ENCODE measurements at places on chromosomes 13 and 19.

DNA sequence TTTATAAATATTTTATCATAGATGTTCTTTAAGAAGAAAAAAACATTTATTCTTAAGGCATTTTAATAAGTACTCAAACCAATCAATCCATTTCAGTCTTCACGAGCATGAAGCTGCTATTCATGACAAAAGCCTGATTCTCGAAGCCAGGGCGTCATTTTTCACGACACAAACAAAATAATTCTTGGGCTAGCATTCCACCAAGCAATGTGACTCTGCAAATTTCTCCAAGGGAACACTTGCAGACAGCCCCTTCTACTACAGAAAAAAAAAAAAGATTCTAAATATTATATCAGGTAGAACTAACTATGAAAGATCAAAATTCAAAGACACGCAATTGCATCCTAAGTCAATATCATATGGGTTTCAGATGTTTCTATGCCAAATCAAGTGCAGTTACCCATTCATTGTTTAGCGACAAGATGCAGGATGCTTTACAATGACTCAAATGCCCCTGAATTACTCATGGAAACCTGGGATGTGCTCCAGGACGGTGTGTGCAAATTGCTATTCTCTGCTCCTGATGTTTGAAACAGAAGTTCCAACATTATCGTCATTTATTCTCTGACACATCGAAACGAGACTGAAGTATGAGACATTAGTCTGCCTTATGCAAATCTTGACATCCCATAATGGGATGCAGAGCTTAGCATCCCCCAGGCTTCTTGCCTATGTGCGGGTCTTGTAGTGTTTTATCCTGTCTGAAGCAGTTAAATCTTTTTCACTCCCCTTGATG lies 517.7 kb downstream of the MYO16 start:
- H3K4me3 ChIP-seq, result no peak overlapping the region
- H3K4me1 ChIP-seq, result no peaks in the 10 kb centered on the region

GRCh38 chr13:33191425-33192210 lies 93.9 kb downstream of the STARD13 start:
- DNase-seq, result no peak
- H3K4me1 ChIP-seq, result peaks cover 37% of the 10 kb centered on the region
- H3K4me3 ChIP-seq, result no peak overlapping the region
- H3K27ac ChIP-seq, result no peak overlapping the region

- H3K4me3 ChIP-seq, result no peak overlapping the region
- no peak overlapping the region for H3K27ac ChIP-seq
- H3K27me3 ChIP-seq, result no peaks in the 10 kb centered on the region
- no peaks in the 10 kb centered on the region for H3K36me3 ChIP-seq
- H3K4me1 ChIP-seq, result no peaks in the 10 kb centered on the region
Observed at GRCh38 chr19:48578891-48579290, 26.9 kb downstream of the SULT2B1 start.

DNA sequence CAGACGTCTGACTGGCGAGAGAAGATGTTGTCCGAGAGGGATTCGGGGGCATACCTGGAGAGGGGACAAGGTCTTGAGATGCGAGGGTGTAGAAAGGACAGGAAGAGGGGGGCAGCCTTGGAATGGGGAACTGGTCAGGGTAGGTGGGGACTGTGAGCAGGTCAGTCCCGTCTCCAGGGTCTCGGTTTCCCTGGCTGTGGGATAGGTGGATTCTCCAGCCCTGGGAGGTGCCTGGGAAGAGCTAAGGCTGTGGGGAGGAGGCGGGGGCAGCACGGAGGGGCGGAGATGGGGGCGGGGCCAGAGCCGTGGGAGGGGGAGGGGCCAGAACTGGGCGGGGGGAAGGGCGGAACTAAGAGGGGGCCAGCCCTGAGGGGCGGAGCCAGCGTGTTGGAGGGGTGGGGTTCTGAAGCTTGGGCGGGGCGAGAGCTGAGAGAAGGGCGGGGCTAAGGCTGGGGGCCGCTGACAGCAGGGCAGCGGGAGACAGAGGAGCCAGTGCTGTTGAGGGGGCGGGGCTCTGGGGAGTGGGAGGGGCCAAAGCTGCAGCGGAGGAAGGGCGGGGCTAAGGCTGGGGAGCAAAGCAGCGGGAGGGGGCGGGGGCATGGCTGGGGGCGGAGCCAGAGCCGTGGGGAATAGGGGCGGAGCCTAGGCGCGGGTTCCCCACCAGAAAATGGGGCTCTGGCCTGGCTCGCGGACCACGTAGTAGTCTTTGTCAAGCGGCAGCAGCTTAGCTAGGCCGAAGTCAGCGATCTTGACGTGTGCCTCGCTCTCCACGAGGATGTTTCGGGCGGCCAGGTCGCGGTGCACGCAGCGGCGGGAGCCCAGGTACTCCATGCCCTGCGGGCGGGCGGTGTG lies 9.5 kb upstream of the INSL3 start:
- H3K27me3 ChIP-seq, result peaks cover 25% of the 10 kb centered on the region
- H3K4me3 ChIP-seq, result no peak overlapping the region
- peak; percentile 90 for DNase-seq
- no peaks in the 10 kb centered on the region for H3K4me1 ChIP-seq
- no peaks in the 10 kb centered on the region for H3K36me3 ChIP-seq
- no peak overlapping the region for H3K27ac ChIP-seq

GRCh38 chr19:46928951-46929350 lies 68.2 kb downstream of the ARHGAP35 start:
- DNase-seq, result no peak
- H3K27ac ChIP-seq, result no peak overlapping the region
- H3K4me3 ChIP-seq, result no peak overlapping the region
- H3K36me3 ChIP-seq, result no peaks in the 10 kb centered on the region
- no peaks in the 10 kb centered on the region for H3K27me3 ChIP-seq

GRCh38 chr19:39802958-39803357 lies 24.3 kb downstream of the LEUTX start:
- no peaks in the 10 kb centered on the region for H3K36me3 ChIP-seq
- H3K4me1 ChIP-seq, result no peaks in the 10 kb centered on the region
- H3K4me3 ChIP-seq, result no peak overlapping the region
- DNase-seq, result no peak
- peaks cover under 1% of the 10 kb centered on the region for H3K27me3 ChIP-seq

DNA sequence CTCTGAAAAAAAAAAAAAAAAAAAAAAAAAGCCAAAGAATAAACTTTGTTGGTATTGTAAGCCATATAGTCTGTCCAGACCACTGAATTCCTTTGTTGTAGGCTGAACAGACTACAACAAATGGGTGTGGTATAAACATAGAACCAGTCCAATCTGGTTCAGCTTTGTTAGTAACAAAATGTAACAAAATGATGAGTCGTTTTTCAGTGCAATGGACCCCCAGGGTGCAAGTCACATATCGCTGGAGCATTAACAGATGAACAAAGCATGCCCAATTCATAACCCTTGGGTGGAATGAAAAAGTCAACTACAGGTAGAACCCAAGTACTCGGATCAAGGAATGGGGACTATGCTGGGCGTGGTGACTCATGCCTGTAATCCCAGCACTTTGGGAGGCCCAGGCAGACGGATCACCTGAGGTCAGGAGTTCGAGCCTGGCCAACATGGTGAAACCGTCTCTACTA lies 13.6 kb upstream of the FCHO1 start:
- H3K27ac ChIP-seq, result no peak overlapping the region
- no peak for DNase-seq
- no peaks in the 10 kb centered on the region for H3K36me3 ChIP-seq
- H3K4me3 ChIP-seq, result no peak overlapping the region
- no peaks in the 10 kb centered on the region for H3K4me1 ChIP-seq
- H3K27me3 ChIP-seq, result no peaks in the 10 kb centered on the region

DNA sequence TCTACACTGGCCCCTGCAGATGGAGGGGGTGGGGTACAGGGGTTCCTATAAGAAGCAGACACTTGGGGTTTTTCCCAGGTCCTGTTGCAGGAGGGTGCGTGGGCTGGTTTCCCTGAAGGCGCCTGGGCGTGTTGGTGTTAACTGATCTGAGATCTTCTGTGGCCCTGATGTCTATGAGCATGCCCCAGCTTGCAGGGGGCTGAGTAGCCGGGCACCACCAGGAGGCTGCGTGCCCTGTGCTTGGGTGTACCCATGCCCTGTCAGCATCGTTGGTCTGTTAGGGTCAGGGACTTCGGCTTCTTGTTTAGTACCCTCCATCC lies 45.3 kb downstream of the CAPN12 start:
- no peaks in the 10 kb centered on the region for H3K36me3 ChIP-seq
- H3K27me3 ChIP-seq, result no peaks in the 10 kb centered on the region
- H3K4me3 ChIP-seq, result no peak overlapping the region
- peaks cover 71% of the 10 kb centered on the region for H3K4me1 ChIP-seq
- no peak for DNase-seq

DNA sequence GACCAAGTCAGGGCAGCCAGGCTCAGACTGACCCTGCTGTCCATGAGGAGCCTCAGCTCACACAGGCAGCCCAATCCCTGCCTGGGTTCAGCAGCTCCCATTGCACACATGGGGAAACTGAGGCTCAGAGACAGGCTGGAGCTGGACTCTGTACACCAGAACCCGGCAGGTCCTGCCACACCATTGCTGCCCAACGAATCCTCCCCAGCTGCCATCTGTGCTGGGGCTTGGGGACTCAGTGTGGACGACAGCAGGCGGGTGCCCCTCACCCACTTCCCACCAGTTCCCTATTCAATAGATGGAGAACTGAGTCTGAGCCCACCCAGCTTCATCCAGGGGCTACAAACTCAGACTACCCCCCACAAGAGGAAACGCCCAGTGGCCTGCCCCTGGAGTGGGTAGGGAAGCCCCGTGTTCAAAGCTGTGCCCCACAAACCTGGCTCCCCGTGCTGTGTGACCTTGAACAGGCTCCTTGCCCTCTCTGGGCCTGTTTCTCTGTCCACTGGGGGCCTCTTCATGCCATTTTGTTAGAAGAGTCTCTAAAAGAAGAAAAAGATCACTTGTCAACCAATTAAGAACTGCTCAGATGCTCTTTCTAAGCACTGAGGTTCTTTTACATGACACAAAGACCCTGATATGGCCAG lies 50.8 kb downstream of the AP1M1 start:
- H3K27me3 ChIP-seq, result no peaks in the 10 kb centered on the region
- no peak for DNase-seq
- no peak overlapping the region for H3K27ac ChIP-seq
- H3K4me1 ChIP-seq, result no peaks in the 10 kb centered on the region

DNA sequence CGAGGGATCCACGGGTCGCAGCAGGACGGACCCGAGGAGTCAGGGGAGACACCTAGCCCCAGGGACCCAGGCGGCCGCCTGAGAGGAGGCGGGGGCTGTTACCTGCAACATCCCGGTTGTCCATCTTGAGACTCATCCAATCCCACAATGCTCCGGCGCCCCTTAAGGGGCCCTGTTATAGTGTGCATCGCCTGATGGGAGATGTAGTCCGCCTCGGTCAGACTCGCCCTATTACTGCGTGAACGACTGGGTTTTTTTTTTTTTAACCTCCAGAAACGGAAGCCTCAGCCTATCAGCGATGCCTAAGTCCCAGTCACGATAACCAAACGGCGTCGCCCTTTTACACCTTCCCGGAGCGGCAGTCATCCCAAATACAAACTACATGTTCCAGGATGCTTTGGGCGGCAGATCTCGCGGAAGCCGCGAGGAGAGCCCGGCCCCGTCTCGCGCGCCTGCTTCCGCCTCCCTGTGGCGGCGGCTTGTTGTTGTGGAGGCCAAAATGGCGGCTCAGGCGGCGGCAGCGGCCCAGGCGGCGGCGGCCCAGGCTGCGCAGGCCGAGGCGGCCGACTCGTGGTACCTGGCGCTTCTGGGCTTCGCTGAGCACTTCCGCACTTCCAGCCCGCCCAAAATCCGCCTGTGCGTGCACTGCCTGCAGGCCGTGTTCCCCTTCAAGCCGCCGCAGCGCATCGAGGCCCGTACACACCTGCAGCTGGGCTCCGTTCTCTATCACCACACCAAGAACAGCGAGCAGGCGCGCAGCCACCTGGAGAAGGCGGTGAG lies at the start of the genes MAU2 and SUGP1:
Gene MAU2, plus strand, starts transcription at position 469 of the 780 bp plus-strand sequence. Its CDS starts 31 bp downstream, at position 500.
Gene SUGP1, minus strand, starts transcription at position 149 of the 780 bp plus-strand sequence. Its CDS starts 13 bp downstream, at position 136.
- peaks cover 14% of the 10 kb centered on the region for H3K4me1 ChIP-seq
- H3K4me3 ChIP-seq, result peak within 1 kb of the TSS; percentile 29
- no peaks in the 10 kb centered on the region for H3K36me3 ChIP-seq
- DNase-seq, result peak; percentile 95
- peak within 1 kb of the TSS; percentile 93 for H3K27ac ChIP-seq
- H3K27me3 ChIP-seq, result no peaks in the 10 kb centered on the region

DNA sequence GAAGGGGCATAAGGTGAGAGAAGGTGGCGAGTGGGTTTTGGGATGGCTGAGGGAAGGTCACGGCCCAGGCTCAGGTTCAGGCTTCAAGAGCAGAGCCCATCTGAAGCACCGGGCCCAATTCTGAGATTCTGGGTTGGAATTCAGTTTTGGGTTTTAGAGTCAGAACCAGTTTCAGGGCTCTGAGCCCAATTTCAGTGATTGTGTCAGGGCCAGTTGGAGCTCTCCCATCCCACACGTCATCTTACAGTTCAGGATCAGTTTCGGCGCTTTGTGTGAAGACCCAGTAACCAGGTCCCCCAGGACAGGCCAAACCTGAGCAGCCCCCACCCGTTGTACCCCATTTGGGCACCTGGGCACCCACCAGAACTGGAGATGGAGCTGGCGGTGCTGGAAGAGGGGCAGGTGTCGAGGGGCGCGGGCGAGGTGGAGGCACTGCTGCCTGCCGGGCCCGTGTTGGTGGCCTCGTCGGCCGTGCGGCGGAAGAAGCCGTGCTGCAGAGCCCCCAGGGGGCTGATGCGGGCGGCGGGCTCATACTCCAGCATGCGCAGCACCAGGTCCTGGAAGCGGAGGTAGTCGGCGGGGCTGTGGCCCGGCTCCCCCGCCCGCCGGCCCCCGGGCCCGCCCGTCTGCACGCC lies 7.5 kb downstream of the DYRK1B start:
- H3K4me1 ChIP-seq, result no peaks in the 10 kb centered on the region
- DNase-seq, result no peak
- H3K4me3 ChIP-seq, result no peak overlapping the region
- no peak overlapping the region for H3K27ac ChIP-seq
- no peaks in the 10 kb centered on the region for H3K27me3 ChIP-seq

GRCh38 chr13:73073050-73073449 lies 14.2 kb downstream of the KLF5 start:
- H3K4me3 ChIP-seq, result no peak overlapping the region
- DNase-seq, result no peak
- H3K4me1 ChIP-seq, result peaks cover 42% of the 10 kb centered on the region
- H3K27me3 ChIP-seq, result no peaks in the 10 kb centered on the region
- H3K27ac ChIP-seq, result peak overlapping the region; percentile 92
- H3K36me3 ChIP-seq, result no peaks in the 10 kb centered on the region

- H3K36me3 ChIP-seq, result no peaks in the 10 kb centered on the region
- DNase-seq, result no peak
- no peak overlapping the region for H3K4me3 ChIP-seq
- no peak overlapping the region for H3K27ac ChIP-seq
Observed at GRCh38 chr13:30004204-30004603, 153.8 kb upstream of the UBL3 start.

DNA sequence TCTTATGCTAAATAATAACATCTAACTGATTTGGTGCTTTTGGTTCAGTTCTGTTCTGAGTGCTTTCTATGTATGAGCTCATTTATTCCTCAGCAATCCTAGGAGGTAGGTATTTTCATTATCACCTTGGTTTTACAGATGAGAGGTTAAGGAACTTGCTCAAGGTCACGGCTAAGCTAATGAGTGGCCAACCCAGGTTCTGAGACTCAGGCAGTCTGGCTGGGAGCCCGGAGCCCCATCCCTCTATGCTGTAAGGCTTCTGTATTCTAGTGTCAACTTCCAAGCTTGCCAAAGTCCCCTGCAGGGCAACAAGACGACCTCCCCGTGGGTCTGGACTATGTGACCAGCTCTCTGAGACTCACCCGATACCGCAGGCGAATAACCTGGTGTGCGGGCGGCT lies 60.5 kb downstream of the PARP4 start:
- peaks cover 6% of the 10 kb centered on the region for H3K4me1 ChIP-seq
- H3K27me3 ChIP-seq, result no peaks in the 10 kb centered on the region
- no peak overlapping the region for H3K27ac ChIP-seq
- H3K36me3 ChIP-seq, result peaks cover 2% of the 10 kb centered on the region
- DNase-seq, result no peak
- H3K4me3 ChIP-seq, result no peak overlapping the region

All from hepatocyte (in vitro differentiated cells).